Keratinocyte (primary cell): ENCODE measurements at places on chromosomes 12 and 14.

- DNase-seq: no peak
- H3K27me3 ChIP-seq: no peaks in the 10 kb centered on the region
- H3K36me3 ChIP-seq: peaks cover 48% of the 10 kb centered on the region
These were observed 30.2 kb downstream of the ACTN1 start for GRCh38 chr14:68948686-68949600.

GRCh38 chr12:89960607-89961394 is 252.2 kb upstream of the ATP2B1 start:
- H3K4me3 ChIP-seq: no peak overlapping the region
- no peaks in the 10 kb centered on the region for H3K36me3 ChIP-seq
- no peak for DNase-seq
- no peaks in the 10 kb centered on the region for H3K27me3 ChIP-seq
- peak overlapping the region; percentile 62 for H3K27ac ChIP-seq
- peaks cover 15% of the 10 kb centered on the region for H3K4me1 ChIP-seq

GRCh38 chr12:118188690-118189371 is 52.9 kb downstream of the PEBP1 start:
- DNase-seq: no peak
- no peak overlapping the region for H3K4me3 ChIP-seq
- no peak overlapping the region for H3K27ac ChIP-seq
- no peaks in the 10 kb centered on the region for H3K27me3 ChIP-seq
- peaks cover 3% of the 10 kb centered on the region for H3K36me3 ChIP-seq

- H3K4me1 ChIP-seq: no peaks in the 10 kb centered on the region
- no peak overlapping the region for H3K4me3 ChIP-seq
- DNase-seq: no peak
- H3K27ac ChIP-seq: no peak overlapping the region
- H3K27me3 ChIP-seq: no peaks in the 10 kb centered on the region
These were observed 10.7 kb downstream of the TCTN2 start for GRCh38 chr12:123681605-123682004.

GRCh38 chr12:77060883-77061240 is 4.5 kb downstream of the E2F7 start:
- peaks cover 13% of the 10 kb centered on the region for H3K36me3 ChIP-seq
- no peak for DNase-seq
- H3K4me1 ChIP-seq: peaks cover 24% of the 10 kb centered on the region
- no peak overlapping the region for H3K27ac ChIP-seq
- no peak overlapping the region for H3K4me3 ChIP-seq

GRCh38 chr14:58280954-58281787 is 17.2 kb upstream of the ARID4A start:
- H3K4me1 ChIP-seq: peaks cover 16% of the 10 kb centered on the region
- peaks cover 10% of the 10 kb centered on the region for H3K36me3 ChIP-seq
- H3K27me3 ChIP-seq: no peaks in the 10 kb centered on the region
- H3K27ac ChIP-seq: peak overlapping the region; percentile 62
- DNase-seq: peak; percentile 30

DNA sequence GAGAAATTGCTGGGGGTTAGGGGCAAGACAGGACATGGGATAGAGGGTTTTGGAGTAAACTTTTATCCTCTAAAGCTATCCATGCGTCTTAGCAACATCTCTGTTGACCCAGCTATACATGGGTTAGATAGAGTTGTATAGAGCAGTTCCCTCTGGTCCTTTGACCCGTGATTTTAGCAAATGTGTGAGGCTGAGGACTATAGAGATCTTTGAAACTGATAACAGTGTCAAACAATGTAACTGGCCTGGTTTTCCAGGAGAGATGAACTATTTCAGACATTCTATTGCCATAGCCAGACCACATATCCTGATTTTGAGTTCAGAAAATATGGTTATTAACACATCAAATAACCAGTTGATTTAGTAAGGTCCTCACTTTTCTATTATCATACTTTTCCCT is 60.4 kb downstream of the B4GALNT3 start:
- H3K27ac ChIP-seq: no peak overlapping the region
- H3K36me3 ChIP-seq: no peaks in the 10 kb centered on the region
- peaks cover 10% of the 10 kb centered on the region for H3K4me1 ChIP-seq

GRCh38 chr14:61551384-61551783 is 143.9 kb upstream of the HIF1A start:
- H3K27me3 ChIP-seq: no peaks in the 10 kb centered on the region
- H3K27ac ChIP-seq: no peak overlapping the region
- peaks cover 4% of the 10 kb centered on the region for H3K36me3 ChIP-seq
- DNase-seq: no peak
- H3K4me3 ChIP-seq: no peak overlapping the region

DNA sequence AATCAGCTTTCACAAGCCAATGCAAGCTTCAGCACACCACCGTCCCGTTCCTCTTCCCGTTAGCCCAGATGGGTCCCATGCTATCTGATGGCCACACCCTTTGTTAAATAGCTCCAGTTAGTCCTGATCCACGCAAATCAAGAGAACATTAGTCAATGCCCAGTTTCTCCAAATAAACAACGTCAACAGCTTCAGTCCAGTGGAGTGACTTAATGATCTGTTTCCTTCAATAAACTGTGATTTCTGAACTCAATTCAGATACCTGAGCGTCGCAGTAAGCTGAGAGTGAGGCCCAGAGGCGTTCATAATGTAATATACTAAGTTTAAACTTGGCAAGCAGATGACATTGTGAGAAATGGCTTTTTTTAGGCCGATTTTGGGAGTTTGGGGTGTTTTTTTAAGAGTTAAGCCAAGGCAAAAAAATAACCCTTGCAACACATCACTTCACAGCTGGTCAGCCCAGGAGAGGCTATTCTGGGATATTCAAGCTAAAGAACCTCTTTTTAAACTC is 112.3 kb downstream of the ZFP36L1 start:
- H3K4me3 ChIP-seq: no peak overlapping the region
- no peak for DNase-seq
- no peaks in the 10 kb centered on the region for H3K27me3 ChIP-seq
- no peaks in the 10 kb centered on the region for H3K36me3 ChIP-seq

- peak overlapping the region; percentile 66 for H3K27ac ChIP-seq
- peak overlapping the region; percentile 64 for H3K4me3 ChIP-seq
- DNase-seq: no peak
- no peaks in the 10 kb centered on the region for H3K27me3 ChIP-seq
- H3K4me1 ChIP-seq: peaks cover 51% of the 10 kb centered on the region
These were observed 799 bp downstream of the ZNF219 start for GRCh38 chr14:21097636-21098075.

- H3K4me1 ChIP-seq: peaks cover 38% of the 10 kb centered on the region
- no peaks in the 10 kb centered on the region for H3K27me3 ChIP-seq
- H3K4me3 ChIP-seq: no peak overlapping the region
- peak; percentile 80 for DNase-seq
These were observed 29.5 kb upstream of the RHOJ start for GRCh38 chr14:63174760-63175191.

DNA sequence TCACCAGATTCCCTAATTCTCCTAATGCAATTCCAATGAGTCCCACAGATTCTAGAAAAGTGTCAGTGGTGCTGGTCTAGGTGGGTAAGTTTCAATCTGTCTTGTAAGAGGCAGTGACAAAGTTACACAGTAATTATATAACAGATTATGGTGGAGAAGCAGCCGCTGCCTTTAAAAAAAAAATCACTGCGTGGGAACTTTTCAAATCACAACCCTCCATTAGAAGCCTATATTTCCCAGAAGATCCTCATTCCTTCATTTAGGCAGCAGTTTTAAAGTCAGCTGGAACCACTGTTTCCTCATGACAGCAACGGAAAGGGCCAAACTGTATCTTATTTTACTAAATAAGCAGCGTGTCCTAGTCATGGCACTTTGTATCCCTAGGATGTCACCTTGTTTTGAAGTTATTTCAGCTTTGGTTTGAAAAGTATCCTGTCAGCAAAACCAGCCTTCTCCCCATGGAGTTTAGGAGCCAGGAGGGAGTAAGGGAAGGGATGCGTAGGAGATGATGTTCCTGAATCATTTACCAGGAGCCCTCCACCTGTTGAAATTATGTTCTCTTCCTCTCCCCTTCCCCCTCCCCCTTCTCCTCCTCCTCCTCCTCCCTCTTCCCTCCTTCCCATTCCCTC is 27.7 kb upstream of the DUSP6 start:
- no peak overlapping the region for H3K4me3 ChIP-seq
- H3K4me1 ChIP-seq: peaks cover 36% of the 10 kb centered on the region
- no peak for DNase-seq
- no peaks in the 10 kb centered on the region for H3K36me3 ChIP-seq
- H3K27me3 ChIP-seq: no peaks in the 10 kb centered on the region
- H3K27ac ChIP-seq: no peak overlapping the region

DNA sequence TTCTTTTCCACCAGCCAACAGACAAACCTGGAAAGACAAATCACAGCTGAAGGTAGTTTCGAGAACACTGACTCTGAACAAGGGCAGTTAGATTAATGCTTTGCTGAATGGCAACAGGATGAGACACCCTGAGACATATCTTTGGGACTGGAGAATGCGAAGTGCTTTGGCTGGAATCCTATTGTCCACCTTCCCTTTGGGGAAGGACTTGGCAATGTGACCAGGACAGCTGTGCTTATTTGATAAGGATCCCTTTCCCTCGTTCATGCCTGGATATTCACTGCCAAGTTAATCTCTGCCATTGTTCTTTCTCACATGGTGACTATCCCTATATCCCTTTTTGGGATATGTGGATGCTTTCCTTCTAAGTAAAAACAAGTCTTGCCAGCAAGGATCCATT is 537.1 kb upstream of the SEL1L start:
- no peak overlapping the region for H3K4me3 ChIP-seq
- DNase-seq: no peak
- H3K27ac ChIP-seq: no peak overlapping the region
- no peaks in the 10 kb centered on the region for H3K4me1 ChIP-seq
- H3K27me3 ChIP-seq: no peaks in the 10 kb centered on the region
- H3K36me3 ChIP-seq: no peaks in the 10 kb centered on the region

DNA sequence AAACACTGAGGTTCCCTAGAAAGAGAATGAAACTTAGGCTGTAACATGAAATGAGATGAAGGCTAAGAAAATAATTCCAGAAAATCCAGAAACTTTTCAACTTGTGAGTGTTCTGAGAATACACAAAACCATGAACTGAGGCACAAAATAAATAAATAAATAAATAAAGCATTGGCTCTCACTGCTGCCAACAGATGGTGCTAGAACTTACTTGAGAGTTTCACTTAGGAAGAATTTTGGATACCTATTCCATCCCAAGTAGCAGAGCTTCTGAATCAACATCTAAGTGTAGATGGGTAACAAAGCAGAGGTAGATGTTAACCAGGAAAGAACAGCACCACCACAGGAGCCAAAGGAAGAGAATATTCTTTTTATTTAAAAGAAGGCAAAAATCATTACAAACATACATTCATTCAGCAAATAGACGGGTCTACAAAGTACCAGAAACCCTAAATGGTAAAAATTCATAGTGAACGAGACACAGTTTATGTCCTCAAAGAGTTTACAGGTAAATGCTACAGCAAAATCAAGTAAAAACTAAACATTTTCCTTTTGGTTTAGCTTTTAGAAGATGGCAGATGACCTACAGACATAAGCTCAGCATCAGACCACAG is 16.7 kb downstream of the EPS8 start:
- no peaks in the 10 kb centered on the region for H3K4me1 ChIP-seq
- no peak for DNase-seq
- no peak overlapping the region for H3K27ac ChIP-seq
- H3K36me3 ChIP-seq: no peaks in the 10 kb centered on the region
- no peak overlapping the region for H3K4me3 ChIP-seq

GRCh38 chr12:66241061-66242043 is 52.3 kb downstream of the IRAK3 start:
- H3K4me1 ChIP-seq: no peaks in the 10 kb centered on the region
- peaks cover 4% of the 10 kb centered on the region for H3K27me3 ChIP-seq
- no peaks in the 10 kb centered on the region for H3K36me3 ChIP-seq
- DNase-seq: no peak
- no peak overlapping the region for H3K27ac ChIP-seq

GRCh38 chr14:22915886-22916521 is 2.9 kb downstream of the RBM23 start:
- peaks cover 9% of the 10 kb centered on the region for H3K36me3 ChIP-seq
- H3K4me1 ChIP-seq: peaks cover 20% of the 10 kb centered on the region
- no peak for DNase-seq
- no peak overlapping the region for H3K4me3 ChIP-seq

- H3K4me1 ChIP-seq: no peaks in the 10 kb centered on the region
- H3K4me3 ChIP-seq: no peak overlapping the region
These were observed 33.5 kb downstream of the SLC15A4 start for GRCh38 chr12:128790221-128790620.

GRCh38 chr12:54853933-54854538 is at the start of gene MUCL1:
MUCL1 (plus strand) TSS chr12:54854516; CDS start chr12:54854583, 67 bp downstream.
- no peaks in the 10 kb centered on the region for H3K4me1 ChIP-seq
- H3K27ac ChIP-seq: no peak within 1 kb of the TSS
- no peaks in the 10 kb centered on the region for H3K36me3 ChIP-seq
- H3K4me3 ChIP-seq: no peak within 1 kb of the TSS

DNA sequence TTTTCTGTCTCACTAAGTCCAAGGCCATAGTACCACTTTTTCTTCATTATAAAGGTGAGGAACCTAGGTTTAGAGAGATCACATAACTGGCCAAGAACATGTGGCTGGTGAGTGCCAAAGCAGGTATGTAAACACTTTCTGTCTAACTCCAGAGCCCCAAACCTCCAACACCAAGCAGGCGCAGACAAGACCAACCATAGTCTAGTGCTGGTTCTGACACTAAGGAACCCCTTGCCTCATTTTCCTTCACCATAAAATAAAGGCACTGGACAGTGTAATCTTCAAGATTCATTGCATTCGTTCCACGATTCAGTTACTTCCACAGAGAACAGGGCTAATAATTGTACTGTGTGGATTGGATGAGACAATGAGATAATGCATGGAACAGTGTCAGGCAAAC is 71.0 kb downstream of the NPAS3 start:
- no peaks in the 10 kb centered on the region for H3K4me1 ChIP-seq
- no peaks in the 10 kb centered on the region for H3K27me3 ChIP-seq
- H3K4me3 ChIP-seq: no peak overlapping the region
- no peak overlapping the region for H3K27ac ChIP-seq
- DNase-seq: no peak

DNA sequence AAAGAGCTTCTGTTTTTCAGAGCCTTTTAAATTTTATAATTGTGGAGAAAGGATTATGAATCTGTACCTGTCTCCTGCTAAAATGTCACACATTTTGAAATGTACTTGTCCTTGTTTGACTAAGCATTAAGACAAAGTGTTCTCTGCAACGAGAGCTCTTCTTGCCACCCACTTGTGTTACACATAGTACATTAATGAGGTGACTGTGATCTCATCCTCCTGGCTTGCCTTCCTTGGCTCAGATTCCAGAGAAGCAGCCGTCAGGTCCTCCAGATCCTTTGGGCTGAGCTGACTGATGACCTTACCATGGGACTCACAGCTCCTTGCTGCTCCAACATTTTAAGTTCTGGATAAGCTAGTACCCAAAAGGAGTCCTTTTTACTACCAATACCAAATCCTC is 81.4 kb downstream of the BBS10 start:
- peaks cover 27% of the 10 kb centered on the region for H3K4me1 ChIP-seq
- DNase-seq: peak; percentile 72
- H3K27ac ChIP-seq: no peak overlapping the region
- H3K36me3 ChIP-seq: peaks cover 2% of the 10 kb centered on the region

- DNase-seq: no peak
- no peak overlapping the region for H3K4me3 ChIP-seq
- H3K36me3 ChIP-seq: peaks cover 1% of the 10 kb centered on the region
- H3K27ac ChIP-seq: no peak overlapping the region
- H3K4me1 ChIP-seq: no peaks in the 10 kb centered on the region
- no peaks in the 10 kb centered on the region for H3K27me3 ChIP-seq
These were observed 6.5 kb upstream of the KCNMB4 start for GRCh38 chr12:70359458-70360197.

- H3K27me3 ChIP-seq: no peaks in the 10 kb centered on the region
- H3K36me3 ChIP-seq: no peaks in the 10 kb centered on the region
- DNase-seq: no peak
- no peak overlapping the region for H3K27ac ChIP-seq
- H3K4me3 ChIP-seq: no peak overlapping the region
These were observed 46.3 kb upstream of the FAR2 start for GRCh38 chr12:29102741-29103140.
